ENCODE measurements at places on chromosomes 2 and 18. TPM values are rescaled to one million over a fixed set of nuclear protein-coding genes. Genes with fewer than 3 reads are reported as not detected.

The GPR45 gene
- not detected for total RNA-seq

The TUBB6 gene
- total RNA-seq = 702 TPM

The CFC1 gene
- total RNA-seq = not detected

The C2orf66 gene
- total RNA-seq = 0.59 TPM

The SP140L gene
- 8.2 TPM for total RNA-seq

The FABP1 gene
- not detected for total RNA-seq

The HJURP gene
- total RNA-seq = 5.2 TPM

The YES1 gene
- total RNA-seq = 71.1 TPM

The SERPINB13 gene
- total RNA-seq = not detected

Data from smooth muscle cell of the pulmonary artery (primary cell).